NCI-H2171 treated with DMSO at 0.1 percent for 48 hours (cell line): ENCODE measurements at places on chromosomes 1 and 21.

- peak; percentile 37 for DNase-seq
These were observed 121.1 kb upstream of the SYT6 start for GRCh38 chr1:114274621-114275317.

GRCh38 chr1:209531549-209531948 lies 52.0 kb upstream of the CAMK1G start:
- no peak for DNase-seq

- DNase-seq, result peak; percentile 94
These were observed at the start of gene UFC1 for GRCh38 chr1:161153682-161154337. TSS of gene UFC1 (plus strand) at chr1:161153978. CDS start at chr1:161153998, 20 bp downstream.

GRCh38 chr1:77341195-77341594 lies 59.4 kb downstream of the AK5 start:
- no peak for DNase-seq

DNA sequence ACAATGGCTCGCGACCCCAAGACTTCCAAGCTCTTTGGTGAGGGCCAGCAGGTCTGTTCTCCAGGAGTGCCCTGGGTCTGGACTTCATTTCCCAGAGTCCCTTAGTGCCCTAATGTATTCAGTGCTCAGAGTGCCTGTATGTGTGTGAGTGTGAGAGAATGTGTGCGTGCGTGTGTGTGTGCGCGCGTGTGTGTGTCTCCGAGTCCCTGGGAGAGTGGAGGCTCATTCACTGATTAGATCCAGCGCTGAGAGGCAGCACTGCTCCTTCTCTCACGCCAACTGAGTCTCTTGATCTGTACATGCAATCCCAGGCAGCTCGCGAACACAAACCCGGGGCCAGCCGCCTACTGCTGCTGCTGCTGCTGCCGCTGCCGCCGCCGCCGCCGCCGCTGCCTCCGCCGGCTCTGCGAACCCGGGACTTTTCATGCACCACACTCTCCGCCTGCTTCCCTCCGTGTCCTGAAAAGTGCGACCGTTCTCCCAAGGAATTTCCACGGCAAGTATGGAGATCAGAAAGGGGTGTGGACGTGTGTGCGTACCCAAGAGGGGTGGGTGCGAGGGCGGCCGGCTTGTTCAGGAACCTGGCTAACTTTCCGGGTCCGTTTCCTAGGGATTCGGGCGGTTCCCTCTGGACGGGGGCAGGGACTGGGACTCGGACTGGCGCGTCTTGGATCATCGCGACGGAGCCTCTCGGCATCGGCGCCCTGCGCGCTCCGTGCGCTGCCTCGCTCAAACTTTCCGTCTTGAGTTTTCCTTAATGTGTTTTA lies at the start of gene RNF220:
RNF220 (plus strand) TSS at position 225 of the 767 bp plus-strand sequence.
- DNase-seq, result peak; percentile 80

GRCh38 chr1:56472860-56473259 lies 106.5 kb downstream of the PLPP3 start:
- DNase-seq, result no peak

DNA sequence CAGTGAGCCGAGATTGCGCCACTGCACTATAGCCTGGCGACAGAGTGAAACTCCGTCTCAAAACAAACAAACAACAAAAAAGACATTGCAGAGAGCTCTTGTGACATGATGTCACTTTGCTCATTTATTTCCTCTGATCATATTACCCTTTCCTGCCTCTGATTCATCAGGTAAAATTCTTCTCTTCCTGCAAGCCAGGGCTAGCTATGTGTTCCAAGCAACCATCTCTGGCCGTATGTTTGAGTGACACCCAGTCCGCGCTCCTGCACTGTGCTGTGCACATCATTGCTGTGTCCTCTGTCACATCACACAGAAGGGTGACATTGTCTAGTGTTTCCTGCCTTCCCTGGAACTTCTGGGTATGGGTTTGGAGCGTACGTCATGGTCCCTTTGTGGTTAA lies 251.3 kb downstream of the PCP4 start:
- DNase-seq, result no peak

DNA sequence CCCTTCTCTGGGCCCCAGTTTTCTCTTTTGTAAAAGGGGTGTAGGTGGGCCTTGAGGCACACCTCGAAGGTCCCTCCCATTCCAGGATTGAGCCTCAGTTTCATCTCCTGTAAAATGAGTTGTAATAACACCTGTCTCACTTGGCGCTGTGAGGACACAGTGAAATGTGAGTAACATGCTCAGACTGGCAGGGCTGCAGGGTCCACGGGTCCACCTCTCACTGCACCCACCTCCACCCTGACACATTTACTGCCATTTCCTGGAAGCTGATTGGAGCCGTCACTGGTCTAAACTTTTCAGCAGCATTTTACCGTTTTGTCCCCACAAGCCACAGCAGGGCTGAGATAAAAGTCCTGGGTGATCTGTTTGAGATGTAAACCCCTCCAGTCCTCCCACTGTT lies 398.0 kb downstream of the PTPRU start:
- DNase-seq, result no peak

- peak; percentile 38 for DNase-seq
These were observed 13.9 kb upstream of the LRIG2 start for GRCh38 chr1:113058941-113059706.

GRCh38 chr1:34378968-34379856 lies 202.5 kb downstream of the C1orf94 start:
- DNase-seq, result peak; percentile 90
